ENCODE measurements at places on chromosomes 1 and 21.

GRCh38 chr1:209999005-209999404, 61.0 kb downstream of the SYT14 start:
- no peak for DNase-seq

GRCh38 chr1:174812656-174813055, 187.1 kb upstream of the CACYBP start:
- DNase-seq: no peak

- no peak for DNase-seq
Observed at GRCh38 chr1:184072376-184072775, 20.8 kb downstream of the TSEN15 start.

DNA sequence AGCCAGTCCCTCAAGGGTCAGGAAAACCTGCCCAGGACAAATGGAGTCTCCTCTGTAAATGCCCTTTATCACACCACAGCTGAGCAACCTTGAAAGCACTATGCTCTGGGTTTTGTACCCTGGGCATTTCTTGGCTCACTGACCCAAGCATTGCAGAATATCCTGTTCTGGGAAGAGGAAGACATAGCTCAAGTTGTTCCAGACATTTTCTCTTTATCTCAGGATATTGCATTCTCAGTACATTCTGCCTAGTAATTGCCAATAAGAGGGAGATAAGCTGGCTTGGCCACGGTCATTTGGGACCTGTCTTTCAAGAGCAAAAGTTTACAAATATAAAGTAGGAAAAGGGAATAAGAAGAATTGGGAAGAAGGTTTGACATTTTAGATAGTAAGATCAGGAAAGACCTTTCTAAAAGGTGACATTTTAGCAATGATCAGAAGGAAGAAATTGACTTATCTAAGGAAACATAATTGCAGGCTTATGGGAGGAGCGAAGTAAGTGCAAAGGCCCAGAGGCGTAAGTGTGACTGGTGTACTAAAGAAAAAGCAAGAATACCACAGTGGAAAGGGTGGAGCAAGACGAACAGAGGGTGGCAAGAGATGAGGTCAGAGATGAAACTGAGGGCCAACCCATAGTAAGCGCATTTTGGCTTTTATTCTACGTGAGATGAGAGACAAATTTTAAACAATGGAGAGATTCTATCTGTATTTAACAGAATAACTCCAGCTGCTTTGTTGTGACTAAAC, 394.0 kb upstream of the CXADR start:
- DNase-seq: no peak

- DNase-seq: no peak
Observed at GRCh38 chr1:67193704-67194103, 27.4 kb downstream of the IL23R start.

- no peak for DNase-seq
Observed at GRCh38 chr1:54551891-54552290, 3.9 kb downstream of the ACOT11 start.

GRCh38 chr1:38029685-38030511, 16.7 kb downstream of the POU3F1 start:
- DNase-seq: no peak

DNA sequence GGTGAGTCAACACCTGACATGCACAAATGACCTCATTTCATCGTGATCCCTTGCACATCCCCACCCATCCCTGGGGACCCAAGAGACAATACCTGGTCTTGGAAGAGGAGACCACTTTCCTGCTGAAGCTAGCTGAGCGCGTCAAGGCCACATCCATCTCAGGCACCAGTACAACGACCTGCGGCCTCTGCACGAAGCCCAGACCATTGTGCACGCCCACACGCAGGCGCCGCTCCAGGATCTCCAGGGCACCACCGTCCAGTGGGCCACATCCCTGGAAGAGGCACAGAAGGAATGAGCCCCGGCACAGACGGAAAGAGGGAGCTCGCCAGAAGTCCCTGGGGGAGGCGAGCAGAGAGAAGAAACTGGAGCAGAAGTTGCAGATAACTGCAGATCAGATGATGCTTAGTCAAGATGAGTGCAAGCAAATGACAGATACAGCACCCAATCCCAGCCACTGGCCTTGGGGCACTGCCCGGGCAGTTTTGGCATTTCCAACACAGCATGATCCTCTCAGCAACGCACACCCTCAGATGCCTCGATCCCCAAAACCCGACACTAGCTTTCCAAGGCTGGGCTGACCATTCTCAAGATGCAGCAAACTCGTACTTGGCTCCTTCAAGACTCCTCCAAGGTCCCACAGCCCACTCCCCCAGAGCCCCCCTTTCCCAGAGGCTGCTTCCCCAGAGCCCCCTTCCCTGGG, 44.1 kb downstream of the NPHP4 start:
- peak; percentile 53 for DNase-seq

- DNase-seq: no peak
Observed at GRCh38 chr1:210237479-210237878, 4.9 kb downstream of the SERTAD4 start.

DNA sequence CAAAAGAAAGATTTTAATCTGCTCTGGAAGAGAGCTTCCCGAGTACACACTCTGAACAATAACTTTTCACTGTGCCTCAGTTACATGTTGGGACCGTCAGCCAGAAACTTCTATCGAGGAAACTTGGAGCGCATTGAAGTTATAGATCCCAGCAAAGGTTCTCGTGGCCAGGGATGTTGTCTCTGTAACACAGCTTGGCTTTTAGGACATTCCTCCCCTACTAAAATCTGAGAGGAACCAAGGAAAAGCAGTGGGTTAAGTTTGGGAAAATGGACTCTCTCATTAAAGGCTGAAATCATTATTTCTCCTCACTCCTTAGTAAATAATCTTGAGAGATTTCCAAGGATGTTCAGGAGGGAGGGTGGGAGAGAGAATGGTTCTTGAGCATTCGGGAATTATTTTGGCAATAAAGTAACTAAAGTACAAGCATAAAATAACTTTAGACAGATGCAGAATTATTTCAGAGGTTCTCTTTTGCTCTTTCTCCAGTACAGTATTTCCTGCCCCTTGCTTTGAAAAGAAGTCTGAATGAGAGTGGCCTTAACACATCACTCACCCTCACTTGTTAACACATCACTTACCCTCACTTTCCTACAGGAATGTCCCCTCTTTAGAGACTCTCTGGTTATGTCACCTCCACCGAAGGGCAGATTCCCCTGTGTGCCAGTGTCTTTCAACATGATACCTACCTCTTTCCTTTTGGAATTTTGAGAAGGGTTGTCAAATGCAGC, 1.8 kb upstream of the NFIA start:
- DNase-seq: no peak

DNA sequence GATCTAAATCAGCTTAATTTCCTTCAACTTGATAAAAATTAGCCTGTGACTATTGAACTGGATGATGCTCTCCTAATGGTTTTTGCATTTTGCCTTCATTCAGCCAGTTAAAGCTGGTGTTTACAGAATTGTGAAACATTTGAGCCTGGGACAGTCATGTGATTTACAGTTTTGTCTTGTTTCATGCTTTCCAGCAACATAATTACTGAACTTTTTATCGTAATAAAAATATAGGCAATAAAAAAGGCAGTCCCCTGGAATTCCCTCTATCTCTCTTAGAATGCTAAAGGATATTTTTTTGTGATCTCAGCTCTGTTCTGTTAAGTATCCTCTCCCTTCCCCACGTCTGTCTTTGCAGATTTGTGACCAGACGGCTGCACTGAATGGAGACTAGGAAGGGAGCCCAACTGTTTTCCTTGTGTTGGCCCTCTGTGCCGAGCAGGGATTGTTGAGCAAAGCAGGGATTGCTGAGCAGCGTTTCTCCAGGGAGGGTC, 70.3 kb upstream of the RGL1 start:
- DNase-seq: peak; percentile 34

GRCh38 chr1:18641005-18641941, 10.6 kb downstream of the PAX7 start:
- DNase-seq: no peak

- no peak for DNase-seq
Observed at GRCh38 chr1:14848625-14849024, 250.1 kb downstream of the KAZN start.

DNA sequence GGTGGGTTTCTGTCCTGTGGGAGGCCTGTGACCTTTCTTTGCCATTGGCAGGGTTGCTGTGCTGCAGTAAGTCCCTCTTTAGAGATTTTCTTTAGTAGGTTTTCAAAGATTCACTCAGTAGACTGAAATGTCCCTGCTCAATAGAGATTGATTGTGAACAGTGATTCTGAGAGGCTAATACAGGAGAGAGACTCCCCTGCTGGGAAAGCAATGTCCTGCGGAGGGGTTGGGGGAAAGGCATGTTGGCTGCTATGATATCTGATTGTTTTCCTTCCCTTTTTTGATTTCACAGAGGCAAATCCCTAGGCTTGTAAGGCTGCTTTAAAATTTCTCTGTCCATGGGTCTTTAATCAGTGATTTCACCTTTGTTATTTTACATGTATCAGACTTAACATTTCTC, 589.9 kb downstream of the ADGRL2 start:
- no peak for DNase-seq

GRCh38 chr1:66206563-66207144, 327.3 kb upstream of the SGIP1 start:
- DNase-seq: no peak

- no peak for DNase-seq
Observed at GRCh38 chr1:68175621-68176398, 56.5 kb downstream of the WLS start.

GRCh38 chr1:24932284-24932683, 2.2 kb upstream of the RUNX3 start:
- no peak for DNase-seq

DNA sequence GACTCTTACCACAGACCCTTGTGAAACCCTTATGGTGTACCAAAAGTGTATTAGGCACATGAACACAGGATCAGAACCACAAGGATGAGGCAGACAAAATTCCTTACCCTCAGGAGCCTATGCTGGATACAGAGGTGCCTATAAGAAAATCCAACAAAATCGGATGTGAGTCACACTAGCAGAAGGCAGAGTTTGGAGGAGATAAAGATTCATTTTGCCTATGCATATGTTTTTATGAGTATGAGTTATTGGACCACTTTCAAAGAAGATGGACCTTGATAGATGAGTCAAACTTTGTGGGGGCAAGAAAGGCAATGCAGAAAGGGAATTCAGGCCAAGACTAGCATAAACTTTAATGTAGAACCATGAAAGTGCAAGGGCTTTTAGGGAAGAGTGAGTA, 17.0 kb downstream of the CAMK1G start:
- no peak for DNase-seq

DNA sequence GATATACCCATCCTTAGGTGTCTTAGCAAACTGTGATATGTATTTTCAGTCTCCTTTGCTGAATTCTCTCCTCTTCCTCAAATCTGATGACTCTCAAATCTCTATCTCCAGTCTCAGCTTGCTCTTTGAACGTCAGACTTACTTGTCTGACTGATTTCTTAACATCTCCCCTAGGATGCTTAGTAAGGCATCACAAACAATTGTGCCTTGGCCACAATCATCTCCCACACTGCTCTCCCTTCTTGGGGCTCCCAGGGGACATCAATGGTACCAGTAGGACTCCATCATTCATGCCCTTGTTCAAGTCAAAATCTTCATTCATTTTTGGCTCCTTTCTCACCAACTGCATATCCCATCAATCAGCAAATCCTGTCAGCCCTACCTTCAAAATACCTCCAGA, 42.0 kb downstream of the GNG12 start:
- DNase-seq: no peak

GRCh38 chr1:151847867-151848596, 5.5 kb downstream of the THEM5 start:
- DNase-seq: no peak

DNA sequence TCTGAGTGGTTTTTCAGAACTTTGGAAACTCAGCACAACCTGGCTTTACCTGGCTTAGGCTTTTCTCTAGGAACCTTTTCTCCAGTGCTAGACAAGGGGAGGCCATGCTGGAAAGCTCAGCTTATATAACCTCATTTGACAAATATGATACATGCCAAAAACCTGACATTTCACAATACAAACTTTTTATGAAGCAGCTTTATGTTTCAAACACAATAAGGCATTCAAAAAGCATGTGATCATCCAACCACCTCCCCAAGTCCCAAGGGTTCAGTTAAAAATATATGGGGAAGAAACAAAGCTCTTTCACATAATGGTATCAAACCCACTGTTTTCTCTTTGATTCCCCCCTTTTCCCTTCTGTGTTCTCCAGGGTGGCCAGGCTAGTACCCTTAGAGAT, 63.7 kb downstream of the ZC3H11B start:
- no peak for DNase-seq

GRCh38 chr1:234770924-234771540, 161.1 kb upstream of the IRF2BP2 start:
- no peak for DNase-seq

DNA sequence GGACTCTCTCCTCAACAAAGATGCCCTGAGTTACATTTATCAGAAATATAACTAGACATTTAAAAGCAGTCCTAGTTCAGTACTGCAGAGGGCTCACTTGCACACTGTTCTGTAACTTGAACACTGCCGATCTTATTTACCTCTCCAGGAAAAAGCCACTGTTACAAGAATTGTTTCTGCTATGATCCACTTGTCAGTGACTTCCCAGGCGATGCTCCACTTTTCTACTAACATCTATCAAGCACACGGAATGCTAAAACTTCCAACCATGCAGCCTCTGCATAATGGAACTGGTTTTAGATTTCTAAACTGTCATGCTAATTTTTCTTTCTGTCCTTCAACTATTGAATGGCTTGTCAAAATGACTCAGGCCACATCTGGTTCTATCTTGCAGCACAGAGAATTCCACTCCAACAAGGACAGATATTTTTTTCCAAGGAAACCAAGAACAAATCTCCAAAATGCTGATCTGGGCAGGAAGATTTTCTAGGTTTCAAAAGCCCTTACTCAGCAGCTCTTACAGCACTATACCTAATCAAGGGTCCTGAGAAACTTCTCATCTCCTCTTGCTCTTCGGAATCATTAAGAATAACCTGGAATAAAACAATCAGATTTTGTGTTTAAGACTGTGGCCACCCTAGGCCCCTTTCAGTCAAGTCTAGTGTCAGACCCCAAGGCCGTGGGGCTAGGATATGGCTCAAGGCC, 9.9 kb downstream of the SEC16B start:
- DNase-seq: no peak

- DNase-seq: no peak
Observed at GRCh38 chr1:161772397-161772796, 6.3 kb downstream of the ATF6 start.

DNA sequence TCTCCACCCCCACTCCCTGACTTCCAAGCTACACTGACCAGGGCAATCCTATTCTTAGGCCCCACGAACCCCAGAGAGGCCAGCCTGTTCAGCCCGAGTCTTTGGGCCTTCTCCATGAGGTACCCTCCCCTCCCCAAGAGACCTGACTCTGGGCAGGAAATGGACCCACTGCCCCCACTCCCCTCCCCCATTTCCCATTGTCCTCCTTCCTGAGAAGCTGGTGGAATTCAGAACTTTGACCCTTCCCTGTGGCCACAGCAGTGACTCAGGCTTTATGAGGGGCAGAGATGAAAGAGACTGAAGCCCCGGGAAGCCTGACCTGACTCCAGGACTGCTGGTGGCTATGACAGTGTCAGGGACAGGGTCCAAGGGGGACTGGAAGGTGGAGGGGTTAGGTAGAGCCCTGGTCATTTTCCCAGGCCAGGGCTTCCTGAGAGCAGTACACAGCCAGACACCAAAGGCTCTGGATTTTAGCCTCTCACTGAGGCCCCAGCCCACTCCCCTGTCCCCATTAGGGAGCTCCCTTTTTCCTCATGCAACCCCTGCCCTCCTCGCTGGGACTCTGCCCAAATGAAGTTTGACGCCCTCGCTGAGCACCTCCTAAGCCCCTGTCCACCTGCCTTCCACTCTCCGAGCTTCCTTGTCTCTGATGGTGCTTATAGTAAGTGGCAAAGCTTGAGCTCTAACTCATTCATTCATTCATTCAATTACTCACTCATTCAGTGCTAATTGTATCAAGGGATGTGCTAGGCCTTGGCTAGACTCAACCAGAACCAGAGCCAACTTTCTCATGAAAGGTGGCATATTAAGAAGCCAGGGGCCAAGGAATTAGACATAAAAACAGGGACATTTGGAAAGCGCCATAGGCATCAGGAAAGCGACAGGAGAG, 3.0 kb downstream of the CRYBG2 start:
- DNase-seq: no peak
